Stimulated activated CD4-positive, alpha-beta T cell treated with anti-CD3 and anti-CD28 coated beads, Interleukin-1b, Interleukin-23, amount 100 ng/mL, for 24 hours (primary cell): ENCODE measurements at places on chromosomes 3 and 15.

DNA sequence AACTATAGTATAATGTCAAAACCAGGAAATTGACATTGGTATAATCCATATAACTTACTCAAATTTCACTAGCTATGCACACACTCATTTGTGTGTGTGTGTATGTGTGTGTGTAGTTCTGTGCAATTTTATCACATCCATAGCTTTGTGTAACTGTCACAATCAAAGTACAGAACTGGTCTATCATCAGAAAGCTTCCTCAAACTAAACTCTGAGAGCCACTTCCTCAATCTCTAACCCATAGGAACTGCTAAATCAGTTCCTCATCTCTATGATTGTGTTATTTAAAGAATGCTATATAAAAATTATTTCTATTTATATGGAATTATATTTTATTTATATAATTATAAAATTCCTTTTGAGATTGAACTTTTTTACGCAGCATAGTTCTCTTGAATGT lies 18.1 kb downstream of the LNP1 start:
- DNase-seq = no peak

DNA sequence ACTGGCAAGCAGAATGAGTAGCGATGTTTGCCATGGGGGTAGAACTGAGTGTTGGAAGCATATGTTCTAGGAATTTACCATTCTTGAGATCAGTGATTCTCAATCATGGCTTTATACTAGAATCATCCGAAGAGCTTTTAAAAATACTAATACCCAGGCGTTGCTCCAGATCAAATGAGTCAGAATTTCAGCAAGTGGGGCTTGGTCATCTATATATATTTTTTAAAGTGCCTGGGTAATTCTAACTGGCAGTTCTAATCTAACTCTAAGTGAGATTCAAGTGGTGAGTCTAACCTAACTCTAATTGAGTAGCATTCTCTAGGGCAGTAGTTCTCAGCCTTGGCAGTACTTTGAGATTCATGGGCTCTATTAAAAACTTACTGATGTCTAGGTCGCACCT lies 20.8 kb downstream of the TM4SF1 start:
- no peak for DNase-seq

GRCh38 chr3:61965770-61966131 lies 404.4 kb downstream of the PTPRG start:
- DNase-seq = no peak

- DNase-seq = no peak
Observed at GRCh38 chr3:50258979-50259378, 10.0 kb upstream of the SEMA3B start.

- DNase-seq = no peak
Observed at GRCh38 chr3:36579746-36580145, 184.6 kb downstream of the DCLK3 start.

DNA sequence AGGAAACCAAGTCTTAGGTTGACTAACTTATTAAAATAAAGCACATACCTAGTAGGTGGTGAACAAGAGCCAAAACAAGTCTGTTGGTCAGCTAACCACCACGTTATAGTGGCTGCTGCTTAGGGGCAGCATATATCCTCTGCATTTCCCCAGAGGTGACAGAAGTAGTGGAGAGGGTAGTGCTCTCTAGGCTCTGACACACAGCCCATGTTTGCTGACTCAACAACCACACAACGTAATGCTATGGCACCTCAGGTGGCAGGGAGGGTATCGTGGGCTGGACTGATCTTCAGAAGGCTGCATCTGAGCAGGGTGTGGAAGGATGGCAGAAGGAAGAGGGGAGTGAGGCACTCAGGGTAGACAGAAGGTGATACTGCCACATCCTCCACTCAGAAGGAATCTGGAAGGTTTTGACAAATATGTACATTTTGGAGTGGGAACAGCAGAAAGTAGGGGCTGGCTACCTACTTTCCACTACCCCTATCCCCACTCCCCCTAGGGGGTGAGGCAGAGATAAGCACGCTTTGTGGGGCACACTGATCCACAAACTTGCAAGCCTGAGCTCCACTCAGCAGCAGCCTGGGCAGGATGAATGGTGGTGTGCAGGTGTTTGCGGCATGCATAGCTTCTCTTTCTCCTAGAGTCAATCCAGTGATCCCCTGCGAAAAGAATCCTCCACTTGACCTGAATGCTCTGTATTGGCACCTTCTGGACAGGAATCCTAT lies 178.1 kb downstream of the RORA start:
- no peak for DNase-seq

- no peak for DNase-seq
Observed at GRCh38 chr3:169923189-169923588, 11.8 kb downstream of the SAMD7 start.

GRCh38 chr3:74057169-74057568 lies 432.4 kb upstream of the PDZRN3 start:
- DNase-seq = no peak

- DNase-seq = no peak
Observed at GRCh38 chr3:12025584-12025983, 21.4 kb downstream of the SYN2 start.

DNA sequence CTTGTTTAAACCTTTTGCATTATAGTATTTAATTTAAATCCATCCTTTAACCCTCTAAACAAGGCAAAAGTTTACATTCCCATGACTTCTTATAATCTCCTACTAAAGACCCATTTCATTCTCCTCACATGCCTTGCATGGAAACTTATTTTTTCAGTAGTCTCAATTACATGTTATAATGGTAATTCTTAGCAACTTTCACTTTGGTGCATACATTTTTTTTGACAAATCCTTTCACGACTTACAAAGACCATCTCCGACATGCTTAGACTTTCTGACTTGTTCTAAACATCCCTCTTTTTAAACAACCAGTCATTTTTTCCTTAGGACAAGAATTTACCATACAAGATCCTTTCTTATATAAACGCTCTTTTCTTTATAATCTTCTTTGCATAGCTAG lies 615.4 kb upstream of the GBE1 start:
- DNase-seq = no peak

DNA sequence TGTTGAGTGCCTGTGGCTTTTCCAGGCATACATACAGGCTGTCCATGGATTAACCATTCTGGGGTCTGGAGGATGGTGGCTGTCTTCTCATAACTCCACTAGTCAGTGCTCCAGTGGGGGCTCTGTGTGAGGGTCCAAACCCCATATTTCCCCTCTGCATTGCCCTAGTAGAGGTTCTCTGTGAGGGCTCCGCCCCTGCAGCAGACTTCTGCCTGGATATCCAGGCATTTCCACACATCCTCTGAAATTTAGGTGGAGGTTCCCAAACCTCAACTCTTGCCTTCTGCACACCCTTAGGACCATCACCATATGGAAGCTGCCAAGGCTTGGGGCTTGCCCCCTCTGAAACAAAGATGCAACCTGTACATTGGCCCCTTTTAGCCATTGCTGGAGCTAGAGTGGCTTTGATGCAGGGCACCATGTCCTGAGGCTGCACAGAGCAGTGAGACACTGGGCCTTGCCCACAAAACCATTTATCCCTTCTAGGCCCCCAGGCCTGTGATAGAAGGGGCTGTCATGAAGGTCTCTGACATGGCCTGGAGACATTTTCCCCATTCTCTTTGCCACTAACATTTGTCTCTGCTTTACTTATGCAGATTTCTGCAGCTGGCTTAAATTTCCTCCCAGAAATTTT lies 400.1 kb upstream of the MDFIC2 start:
- no peak for DNase-seq

DNA sequence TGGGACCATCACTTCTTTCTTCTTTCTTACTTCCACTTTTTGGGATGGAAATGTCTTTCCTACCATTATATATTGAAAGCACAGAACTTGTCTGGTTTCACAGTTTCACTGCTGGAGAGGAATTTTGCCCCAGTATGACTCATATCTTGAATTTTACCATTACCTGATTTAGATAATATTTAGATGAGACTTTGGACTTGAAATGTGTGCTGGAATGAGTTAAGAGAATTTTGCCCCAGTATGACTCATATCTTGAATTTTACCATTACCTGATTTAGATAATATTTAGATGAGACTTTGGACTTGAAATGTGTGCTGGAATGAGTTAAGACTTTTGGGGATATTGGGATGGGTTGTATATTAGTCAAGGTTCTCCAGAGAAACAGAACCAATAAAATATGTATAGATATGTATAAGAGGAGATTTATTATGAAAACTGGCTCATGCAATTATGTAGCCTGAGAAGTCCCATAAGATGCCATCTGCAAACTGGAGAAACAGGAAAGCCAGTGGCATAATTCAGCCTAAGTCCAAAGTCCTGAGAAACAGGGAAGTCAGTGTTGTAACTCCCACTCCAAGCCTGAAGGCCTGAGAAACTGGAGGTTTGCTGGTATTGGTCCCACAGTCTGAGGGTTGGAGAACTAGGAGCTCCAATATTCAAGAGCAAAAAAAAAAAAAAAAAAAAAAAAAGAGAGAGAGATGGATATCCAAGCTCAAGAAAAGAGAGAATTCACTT lies 1029.2 kb downstream of the EPHA3 start:
- DNase-seq = no peak

DNA sequence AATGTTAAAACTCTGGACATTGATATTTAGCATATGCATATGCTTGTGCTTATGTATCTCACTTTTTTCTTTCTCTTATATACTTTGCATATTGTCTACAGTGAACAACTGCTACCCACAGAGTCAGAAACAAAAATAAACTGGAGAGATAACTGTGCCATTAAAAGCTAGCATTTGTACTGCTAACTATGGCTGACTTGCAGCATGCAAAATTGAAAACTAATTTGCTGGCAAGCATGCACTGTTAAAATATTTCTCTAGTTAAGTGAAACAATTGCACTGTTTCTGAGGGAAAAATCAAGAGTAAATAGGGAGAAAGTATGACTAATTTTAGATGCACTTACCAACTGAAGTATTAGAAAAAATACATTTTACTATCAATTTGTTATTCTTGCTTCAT lies 177.8 kb downstream of the CBLB start:
- DNase-seq = no peak

DNA sequence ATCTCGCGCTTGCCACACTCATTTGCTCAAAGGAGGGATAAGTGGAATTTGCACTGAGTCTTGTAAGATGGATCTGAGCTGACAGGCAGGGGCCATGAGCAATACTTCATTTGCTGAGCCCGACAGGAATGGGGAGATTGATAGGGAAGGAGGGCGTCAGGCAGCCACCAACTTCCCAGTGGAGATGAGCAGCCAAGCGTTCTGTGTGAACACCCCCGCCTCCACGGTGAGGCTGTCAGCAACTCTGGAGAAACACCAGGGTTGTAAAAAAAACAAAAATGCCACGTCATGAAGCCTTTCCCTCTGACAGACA lies 36.8 kb downstream of the TLE3 start:
- no peak for DNase-seq

DNA sequence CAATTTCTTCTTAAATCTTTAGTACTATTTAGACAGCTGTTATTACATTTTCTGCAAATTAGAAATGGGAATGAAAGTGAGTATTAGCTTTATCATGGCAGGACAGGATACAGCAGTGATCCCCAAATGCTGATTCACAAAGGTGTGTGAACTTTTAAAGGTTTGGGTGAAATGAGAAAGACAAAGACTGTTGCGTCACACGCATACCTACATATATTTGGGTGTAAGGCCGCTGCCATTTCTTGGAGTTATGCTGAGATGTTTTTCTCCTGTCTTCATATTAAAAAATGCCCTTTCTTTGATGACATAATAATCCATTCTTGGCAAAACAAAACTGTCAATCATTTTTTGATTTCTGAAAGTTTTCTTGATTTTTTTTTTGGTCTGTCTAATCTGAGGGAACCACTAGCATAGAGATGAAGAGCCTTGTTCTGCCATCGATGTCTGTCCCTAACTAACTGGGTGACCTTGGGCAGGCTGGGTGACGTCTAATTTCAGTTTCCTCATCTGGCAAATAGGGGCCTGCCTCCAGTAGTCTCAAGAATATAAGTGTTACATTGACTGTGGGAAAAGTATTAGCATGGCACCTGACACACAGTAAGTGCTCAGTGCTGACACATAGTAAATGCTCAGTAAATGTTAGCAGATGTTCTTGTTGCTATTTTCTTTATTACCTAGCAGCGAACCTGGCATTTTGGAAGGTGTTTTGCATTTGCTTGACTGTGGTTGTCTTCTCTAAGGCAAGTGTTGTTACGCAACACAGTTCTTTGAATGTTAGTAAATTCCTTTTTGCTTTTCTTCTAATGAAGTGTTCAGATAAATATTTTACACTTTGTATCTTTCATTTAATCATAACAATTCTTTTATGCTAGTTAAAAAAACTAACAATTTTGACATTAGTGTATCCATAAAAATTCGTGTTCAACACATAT lies 5.0 kb downstream of the MITF start:
- no peak for DNase-seq

GRCh38 chr3:149473357-149474249 lies 894 bp upstream of the TM4SF4 start:
- DNase-seq = no peak

DNA sequence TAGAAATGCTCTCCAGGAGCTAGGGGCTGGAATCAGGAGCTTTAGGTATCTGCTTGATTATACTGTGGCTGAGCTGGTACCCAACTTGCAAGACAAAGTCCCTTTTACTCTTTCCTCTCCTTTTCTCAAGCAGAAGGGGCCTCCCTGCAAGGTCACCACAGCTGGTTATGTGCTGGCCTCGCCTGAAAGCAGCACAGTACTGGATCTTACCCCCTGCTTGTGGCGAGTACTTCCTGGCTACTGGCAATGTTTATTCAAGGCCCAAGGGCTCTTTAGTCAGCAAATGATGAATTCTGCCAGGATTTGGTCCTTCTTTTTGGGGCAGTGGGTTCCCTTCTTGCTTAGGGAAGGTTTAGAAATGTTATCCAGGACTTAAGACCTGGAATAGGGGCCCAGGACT lies 234.6 kb downstream of the RAP2B start:
- no peak for DNase-seq

- DNase-seq = no peak
Observed at GRCh38 chr3:30083315-30083714, 523.1 kb upstream of the TGFBR2 start.

- no peak for DNase-seq
Observed at GRCh38 chr3:115960799-115961198, 337.5 kb downstream of the GAP43 start.

- no peak for DNase-seq
Observed at GRCh38 chr15:38705436-38706219, 141.0 kb upstream of the RASGRP1 start.

GRCh38 chr15:42876224-42876623 lies 44.4 kb downstream of the TTBK2 start:
- DNase-seq = no peak

GRCh38 chr15:101055411-101055810 lies 136.3 kb downstream of the LRRK1 start:
- no peak for DNase-seq

DNA sequence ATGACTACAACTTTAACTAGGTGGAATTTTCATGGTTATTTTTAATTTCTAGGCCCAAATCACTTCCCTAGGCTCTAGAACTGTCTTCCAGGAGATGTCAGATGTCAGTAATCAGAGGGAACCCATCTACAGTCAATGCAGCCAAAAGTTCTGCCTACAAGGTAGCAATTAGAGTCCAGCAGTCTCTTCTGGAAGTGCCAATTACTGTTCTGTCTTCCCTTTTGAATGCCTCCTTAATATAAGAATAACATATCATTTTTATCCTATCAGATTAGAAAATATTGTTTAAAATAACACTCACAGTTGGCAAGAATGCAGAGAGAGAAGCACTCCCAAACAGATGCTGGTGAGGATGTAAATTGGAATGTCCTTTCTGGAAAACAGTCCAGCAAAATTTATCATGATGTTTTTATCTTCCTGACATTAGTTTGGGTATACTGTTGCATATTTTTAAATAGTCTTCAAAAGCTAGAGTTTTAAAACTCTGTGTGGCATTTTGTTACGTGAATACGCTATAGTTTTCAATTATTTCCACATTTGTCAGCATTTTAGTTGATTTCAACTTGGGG lies 543.7 kb downstream of the FHIT start:
- no peak for DNase-seq

GRCh38 chr15:50168783-50169411 lies 13.1 kb upstream of the SLC27A2 start:
- no peak for DNase-seq

GRCh38 chr15:63439536-63440264 lies 58.1 kb upstream of the CA12 start:
- no peak for DNase-seq
